ENCODE measurements at places on chromosomes 2 and 18.

- no peak for DNase-seq
These were observed 85.6 kb upstream of the TAF1B start for GRCh38 chr2:9757501-9758264.

GRCh38 chr2:72092111-72092510, 55.6 kb downstream of the CYP26B1 start:
- DNase-seq, result no peak

DNA sequence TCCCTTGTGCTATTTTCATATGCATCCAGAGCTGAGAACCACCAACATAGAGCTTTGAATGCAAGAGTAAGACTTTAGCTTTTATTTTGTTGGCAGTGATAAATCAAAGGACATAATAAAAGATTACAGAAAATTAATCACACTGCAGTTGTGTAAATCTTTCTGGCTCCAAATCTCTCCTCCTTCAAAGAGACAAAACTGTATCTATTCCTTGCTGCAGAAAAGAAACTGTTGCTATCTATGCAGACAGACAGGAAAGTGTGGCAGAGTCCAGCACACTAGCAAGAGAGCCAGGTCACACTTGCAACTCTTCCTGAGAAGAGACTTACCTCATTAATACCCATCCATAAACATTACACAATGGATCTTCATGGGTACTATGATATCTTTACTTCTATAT, 57.5 kb downstream of the DTNB start:
- DNase-seq, result no peak

- DNase-seq, result no peak
These were observed 54.5 kb upstream of the UPP2 start for GRCh38 chr2:158047156-158047611.

GRCh38 chr2:27996156-27996922, 105.8 kb downstream of the BABAM2 start:
- no peak for DNase-seq

GRCh38 chr2:240916571-240917008, 10.5 kb downstream of the CROCC2 start:
- DNase-seq, result peak; percentile 34

DNA sequence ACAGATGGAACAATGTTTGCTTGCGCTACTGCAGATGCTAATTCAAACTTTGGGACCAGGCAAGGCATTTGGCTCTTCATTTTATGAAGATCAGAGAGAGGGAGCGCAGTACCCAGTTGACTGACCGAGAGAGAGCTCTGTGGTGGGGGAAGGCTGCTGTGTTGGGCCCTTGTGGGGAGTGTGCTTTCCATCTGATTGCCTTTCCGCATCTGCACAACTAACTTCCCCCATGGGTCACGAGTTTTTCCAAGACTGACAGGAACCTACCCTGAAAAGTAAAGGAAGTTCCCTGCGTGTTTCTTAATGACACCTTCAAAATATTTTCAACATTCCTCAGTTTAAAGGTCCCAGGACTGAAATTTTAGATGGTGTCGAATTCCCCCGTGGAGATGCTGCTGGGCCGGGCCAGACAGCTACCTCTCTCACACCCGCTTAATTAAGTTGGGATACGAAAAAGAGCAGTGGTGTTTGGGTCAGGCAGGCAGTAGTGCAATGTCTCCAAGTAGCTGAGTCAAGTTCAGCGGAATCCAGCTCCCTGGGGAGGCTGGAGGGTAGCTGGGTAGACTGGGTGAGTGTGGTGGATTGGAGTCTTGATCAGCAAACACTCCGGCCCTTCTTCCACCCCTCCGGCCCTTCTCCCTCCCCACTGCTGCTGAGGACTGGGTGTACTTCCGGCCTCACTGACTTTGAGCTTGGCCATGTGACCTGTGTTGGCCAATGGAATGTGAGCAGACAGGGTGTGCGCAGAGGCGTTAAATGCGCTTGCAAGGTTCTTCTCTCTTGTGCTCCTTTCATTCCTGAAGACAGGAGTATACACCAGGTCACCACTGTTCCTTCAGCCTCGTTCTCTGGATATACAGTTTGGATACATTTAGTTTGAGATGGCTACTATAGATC, 2.3 kb upstream of the ARHGAP25 start:
- DNase-seq, result no peak

GRCh38 chr2:235343156-235343774, 150.6 kb upstream of the AGAP1 start:
- DNase-seq, result no peak

GRCh38 chr2:239278361-239278760, 122.5 kb downstream of the HDAC4 start:
- no peak for DNase-seq

- no peak for DNase-seq
These were observed 30.7 kb downstream of the IMPA2 start for GRCh38 chr18:12011957-12012549.

DNA sequence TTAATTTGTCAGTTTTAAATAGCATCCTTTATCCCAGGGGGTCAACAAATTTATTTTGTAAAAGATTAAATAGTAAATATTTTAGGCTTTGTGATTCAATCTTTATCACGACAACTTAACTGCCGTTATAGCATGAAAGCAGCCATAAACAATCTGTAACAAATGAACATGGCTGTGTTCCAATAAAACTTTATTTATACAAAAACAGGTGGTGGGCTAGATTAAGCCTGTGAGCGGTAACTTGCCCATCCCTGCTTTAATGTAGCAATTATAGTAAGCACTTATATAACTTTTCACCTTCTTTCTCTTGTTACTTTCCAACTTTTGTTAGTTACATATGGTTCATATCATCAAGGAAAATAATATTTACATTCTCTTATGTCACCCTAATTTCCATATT, 121.9 kb downstream of the ATL2 start:
- DNase-seq, result no peak

DNA sequence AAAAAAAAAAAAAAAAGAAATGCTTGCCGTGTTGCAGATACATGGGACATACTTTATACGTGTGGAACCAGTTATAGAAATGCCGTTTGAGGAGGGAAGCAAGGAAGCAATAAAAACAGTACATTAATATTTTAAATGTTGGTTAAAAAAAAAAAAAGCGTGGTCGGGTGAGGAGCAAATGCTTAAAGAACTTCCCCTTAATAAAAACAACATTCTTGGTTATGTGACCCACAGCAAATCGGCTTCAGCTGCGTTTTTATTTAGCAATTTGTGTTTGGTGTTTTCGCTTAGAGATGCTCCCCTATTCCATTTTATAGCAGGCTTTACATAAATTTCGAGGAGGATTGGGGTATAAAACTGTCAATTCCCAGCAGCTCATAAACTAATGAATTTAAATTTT, 223.6 kb downstream of the LRRTM1 start:
- no peak for DNase-seq

- no peak for DNase-seq
These were observed 117.2 kb upstream of the KLF7 start for GRCh38 chr2:207282916-207283315.

GRCh38 chr2:96142217-96143113, 2.8 kb downstream of the DUSP2 start:
- DNase-seq, result peak; percentile 19

- DNase-seq, result no peak
These were observed 313.6 kb upstream of the MC4R start for GRCh38 chr18:60686142-60686541.

GRCh38 chr2:168034616-168035015, 212.8 kb downstream of the STK39 start:
- DNase-seq, result no peak

- no peak for DNase-seq
These were observed 1.1 kb upstream of the HOXD1 start for GRCh38 chr2:176187200-176187898.

GRCh38 chr2:127932199-127932876, 46.6 kb upstream of the AMMECR1L start:
- DNase-seq, result no peak

DNA sequence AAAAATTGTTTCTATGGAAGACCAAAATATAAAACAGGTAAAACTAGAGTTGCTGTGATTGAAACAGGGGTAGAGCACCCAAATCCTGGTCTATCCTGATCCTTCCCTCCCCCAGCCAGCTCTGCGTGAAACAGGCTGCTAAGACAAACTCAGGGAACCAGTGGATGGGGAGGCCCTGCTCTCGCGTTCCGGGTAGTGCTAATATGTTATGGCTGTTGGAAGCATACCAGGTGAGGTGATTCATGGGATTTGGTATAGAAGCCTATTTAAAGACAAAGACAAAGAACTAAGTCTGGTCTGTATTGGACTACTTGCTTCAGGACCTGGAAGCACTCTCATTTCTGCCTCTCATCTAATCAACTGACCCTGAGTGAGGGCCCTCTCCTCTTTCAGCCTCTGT, 63.0 kb upstream of the CCBE1 start:
- no peak for DNase-seq

Measured in mesothelial cell of epicardium (in vitro differentiated cells).